ENCODE measurements at places on chromosomes 3 and 15.
A peak's percentile ranks its signal among the peaks of the same experiment; 100 is the strongest.

DNA sequence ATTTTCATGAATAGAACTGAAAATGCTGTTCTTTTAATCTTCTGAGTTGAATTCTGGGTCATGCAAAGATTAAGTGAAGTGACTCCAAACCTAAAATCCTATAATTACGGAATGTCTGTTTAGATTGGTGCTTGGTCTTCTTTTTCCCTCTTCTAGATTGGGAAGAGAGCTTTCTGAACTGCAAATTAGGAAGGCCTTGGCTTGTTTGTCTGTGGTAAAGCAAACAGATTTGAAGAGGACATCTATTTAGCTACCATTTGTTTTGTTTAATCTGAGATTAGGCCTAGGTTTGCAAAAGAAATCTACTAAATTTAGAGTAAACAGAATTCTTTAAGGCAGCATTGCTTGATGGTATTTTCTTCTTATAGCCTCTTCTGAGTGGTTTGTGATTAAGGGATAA is 23.5 kb downstream of the PAQR9 start:
- DNase-seq: no peak

GRCh38 chr3:140198242-140198641 is 263.3 kb downstream of the CLSTN2 start:
- no peak for DNase-seq

GRCh38 chr3:72332689-72333088 is 515.6 kb downstream of the SHQ1 start:
- no peak for DNase-seq

DNA sequence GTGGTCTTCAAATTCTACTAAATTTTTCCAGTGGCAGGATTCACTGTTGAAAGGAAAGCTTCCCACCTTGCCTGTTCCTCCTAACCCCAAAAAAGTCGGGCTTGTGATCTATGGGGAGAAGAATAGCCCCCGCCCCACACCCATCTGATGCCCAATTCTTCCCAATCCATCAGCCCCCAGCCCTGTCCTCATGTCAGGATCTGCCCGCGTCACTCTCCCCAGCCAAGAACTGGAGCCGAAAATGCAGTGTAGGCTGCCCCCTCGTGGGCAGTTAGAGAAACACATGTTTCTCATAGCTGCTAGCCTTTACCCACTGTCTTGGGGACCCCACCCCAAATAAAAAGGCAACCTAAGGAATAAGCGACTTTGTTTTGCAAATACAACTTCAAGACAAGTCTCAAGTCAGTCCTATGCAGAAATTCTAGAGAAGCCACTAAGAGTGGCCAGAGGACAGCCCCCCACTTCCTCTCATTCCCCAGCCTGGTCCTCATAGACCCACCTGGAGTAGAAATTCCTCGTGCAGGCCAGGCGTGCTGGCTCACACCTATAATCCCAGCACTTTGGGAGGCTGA is 13.0 kb upstream of the CSK start:
- peak; percentile 66 for DNase-seq

DNA sequence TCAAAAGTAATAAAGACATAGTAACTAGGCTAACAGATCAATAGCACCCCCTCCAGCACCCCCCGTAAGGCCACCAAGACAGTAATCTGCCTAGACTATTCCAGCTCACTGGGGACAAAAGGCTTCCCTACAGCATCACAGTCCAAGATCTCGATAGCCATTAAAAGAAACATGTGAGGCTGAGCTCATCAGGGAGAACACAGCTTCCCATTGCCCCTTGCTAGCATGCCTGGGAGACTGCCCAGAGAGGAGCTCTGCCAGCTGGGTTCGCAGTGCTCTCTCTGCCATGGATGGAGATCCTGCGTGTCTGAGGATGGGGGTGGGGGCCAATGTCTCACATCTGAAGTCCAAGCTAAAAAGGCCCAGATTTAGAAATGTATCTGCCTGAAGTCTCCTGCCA is 17.8 kb downstream of the LRIG1 start:
- no peak for DNase-seq

DNA sequence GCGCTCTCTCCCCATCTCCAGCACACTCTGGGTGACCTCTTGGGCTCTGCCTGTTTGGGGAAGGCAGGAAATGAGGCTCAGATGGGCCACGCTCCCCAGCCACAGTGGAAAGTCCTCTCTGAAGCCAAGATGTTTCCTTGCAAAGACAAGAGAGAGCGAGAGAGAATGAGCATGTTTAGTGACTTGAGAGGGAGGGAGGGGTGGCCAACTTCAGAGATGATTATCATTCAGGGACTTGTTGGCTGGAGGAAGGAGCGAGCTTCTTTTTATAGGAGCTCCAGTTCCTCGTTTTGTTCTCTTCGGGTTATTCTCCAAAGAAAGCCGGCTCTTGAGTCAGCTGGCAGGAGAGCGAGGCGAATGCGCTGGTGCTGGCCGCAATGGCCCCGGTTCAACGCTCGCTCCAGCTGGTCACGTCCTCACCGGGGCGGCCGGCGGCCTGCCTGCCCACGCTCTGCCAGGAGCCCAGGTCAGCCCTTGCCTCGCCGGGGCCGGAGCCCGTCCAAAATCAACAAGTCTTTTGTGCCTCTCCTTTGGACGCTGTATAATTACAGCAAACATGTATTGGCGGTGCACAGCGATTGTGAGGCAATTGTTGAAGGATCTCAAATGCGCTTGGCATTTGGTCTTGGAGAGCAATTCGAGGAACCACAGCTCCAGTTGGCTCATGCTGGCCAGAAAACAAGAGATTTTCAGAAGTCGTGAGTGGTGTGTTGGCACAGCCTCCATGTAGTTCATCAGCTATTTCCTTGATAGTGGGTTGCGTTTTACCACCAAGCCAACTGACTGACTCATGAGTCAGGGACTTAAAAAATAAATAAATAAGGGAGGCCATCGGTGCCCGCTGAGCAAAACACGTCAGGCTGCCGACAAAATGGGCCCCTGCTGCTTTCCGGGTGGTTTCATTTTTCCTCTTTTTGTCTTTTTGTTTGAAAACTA is 288.6 kb downstream of the UACA start:
- no peak for DNase-seq

DNA sequence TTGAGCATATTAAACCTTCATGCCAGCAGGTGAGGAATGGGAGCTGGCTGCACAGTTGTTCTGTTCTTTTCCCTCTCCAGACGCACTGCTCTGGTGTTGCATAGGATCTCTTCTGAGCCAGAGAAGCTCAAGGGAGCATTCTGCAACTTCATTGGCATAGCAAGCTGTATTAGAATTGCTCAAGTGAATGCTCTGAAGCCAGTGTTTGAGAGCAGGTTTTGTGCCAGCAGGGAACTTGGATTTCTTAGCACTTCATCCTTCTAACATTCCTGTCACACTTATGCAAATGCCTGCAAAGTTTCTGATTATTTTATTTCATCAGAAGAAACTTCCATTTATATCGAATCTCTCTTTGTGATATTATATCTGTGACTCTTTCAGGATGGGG is 366.6 kb downstream of the AGBL1 start:
- no peak for DNase-seq

DNA sequence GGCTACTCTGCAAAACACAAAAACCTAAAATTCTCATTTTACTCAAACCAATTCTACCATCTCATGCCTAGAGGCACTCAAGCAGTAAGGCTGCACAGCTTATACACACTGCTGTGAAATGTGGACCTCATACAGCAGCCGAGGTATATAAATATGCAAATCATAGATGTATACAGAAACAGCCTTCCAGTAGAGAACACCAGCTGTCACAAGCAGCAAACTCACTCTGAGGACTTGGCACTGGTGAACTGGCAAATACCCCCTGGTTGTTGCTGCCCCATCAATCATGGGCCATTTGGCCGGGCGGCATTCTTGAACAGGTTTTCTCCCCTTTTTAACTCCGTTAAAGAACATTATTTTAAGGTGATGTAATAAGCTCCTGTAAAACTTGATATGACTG is 378.0 kb downstream of the LSAMP start:
- no peak for DNase-seq

DNA sequence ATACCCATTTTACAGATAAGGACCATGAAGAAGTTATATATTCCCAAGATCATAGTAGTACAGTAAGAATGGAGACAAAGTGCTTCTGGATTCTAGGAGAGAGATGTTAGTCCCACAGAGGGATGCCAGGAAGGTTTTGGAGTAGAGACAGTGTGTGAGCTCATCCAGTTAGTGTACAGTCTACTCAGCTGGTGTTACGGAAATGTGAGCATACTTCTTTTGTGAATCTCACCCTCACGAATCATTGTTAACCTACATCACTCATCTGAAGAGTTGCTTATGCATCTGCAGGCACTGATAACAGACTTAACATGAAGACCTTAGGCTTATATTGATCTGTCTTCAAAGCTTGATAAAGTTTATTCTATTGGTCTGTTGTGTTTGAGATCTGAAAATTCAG is 106.6 kb upstream of the PTPRG start:
- DNase-seq: no peak
